Breast epithelium (tissue), 4 donors: ENCODE measurements at places on chromosomes 4 and X. TPM values are rescaled to one million over a fixed set of nuclear protein-coding genes. Genes with fewer than 3 reads are reported as not detected.
A peak's percentile ranks its signal among the peaks of the same experiment; 100 is the strongest.

DNA sequence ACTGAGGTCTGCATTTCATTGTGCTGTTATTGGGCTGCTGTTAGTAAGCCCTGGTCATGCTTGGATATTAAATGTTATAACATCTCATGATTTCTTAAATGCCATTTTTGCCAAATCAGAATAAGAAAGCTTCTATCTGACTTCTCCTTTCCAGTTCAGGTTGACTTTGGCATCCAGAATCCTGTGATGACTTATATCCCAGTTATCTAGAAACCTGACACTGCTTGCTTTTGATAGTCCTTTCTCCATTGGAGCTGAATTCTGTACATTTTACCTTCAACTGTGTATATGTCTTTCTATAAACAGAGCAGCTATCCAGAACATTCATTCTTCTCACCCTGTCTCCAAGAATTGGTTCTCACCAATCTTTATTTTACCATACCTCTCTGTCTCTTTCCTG, 257.7 kb upstream of the GNPDA2 start:
- H3K27ac ChIP-seq: no peak overlapping the region
- no peaks in the 10 kb centered on the region for H3K4me1 ChIP-seq
- H3K36me3 ChIP-seq: no peaks in the 10 kb centered on the region
- H3K4me3 ChIP-seq: no peak overlapping the region

PCDH7 gene
- 30.9 TPM for total RNA-seq

DNA sequence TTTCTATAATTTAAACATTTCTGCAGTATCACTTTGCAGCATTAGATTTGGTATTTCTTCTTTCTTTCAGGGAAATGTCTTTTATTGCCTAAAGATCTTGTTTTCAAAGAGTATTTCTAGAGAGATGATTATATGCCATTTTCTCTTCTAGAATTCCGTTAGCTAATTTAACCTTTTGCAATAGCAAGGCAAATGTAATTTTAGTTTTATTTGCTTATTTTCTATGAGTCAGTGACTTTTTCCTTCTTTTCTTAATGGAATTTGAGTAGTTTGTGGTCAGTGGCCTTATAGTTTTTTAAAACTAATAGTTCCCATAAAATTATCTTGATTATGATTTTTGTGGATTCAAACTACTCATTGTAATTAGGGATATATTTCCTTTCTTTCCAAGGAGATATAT, 72.2 kb downstream of the CCKAR start:
- no peaks in the 10 kb centered on the region for H3K27me3 ChIP-seq
- no peaks in the 10 kb centered on the region for H3K4me1 ChIP-seq
- no peaks in the 10 kb centered on the region for H3K36me3 ChIP-seq
- no peak overlapping the region for H3K27ac ChIP-seq

NUDT9 gene
- total RNA-seq: 20.5 TPM

CSAG3 gene
- total RNA-seq: not detected

DNA sequence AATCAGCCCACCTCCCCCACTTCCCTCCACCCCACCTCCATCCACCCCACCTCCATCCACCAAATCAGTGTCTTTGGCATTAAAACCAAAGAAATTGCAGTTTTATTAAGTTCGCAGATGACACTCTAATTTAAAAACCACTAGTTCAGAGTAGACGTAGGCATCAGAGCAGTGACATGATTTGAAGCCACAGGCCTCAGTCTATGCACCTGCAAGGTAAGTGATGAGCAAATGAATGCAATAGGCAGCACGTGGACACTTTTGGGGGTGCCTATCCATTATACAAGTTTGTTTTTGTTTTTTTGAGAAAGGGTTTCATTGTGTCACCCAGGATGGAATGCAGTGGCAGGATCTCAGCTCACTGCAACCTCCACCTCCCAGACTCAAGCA, 88.0 kb upstream of the TRIM2 start:
- no peaks in the 10 kb centered on the region for H3K36me3 ChIP-seq
- peak overlapping the region; percentile 29 for H3K4me3 ChIP-seq
- no peak for DNase-seq
- no peaks in the 10 kb centered on the region for H3K4me1 ChIP-seq
- no peaks in the 10 kb centered on the region for H3K27me3 ChIP-seq

- peaks cover 94% of the 10 kb centered on the region for H3K27me3 ChIP-seq
- DNase-seq: no peak
- H3K4me1 ChIP-seq: peaks cover 5% of the 10 kb centered on the region
- H3K4me3 ChIP-seq: peak within 1 kb of the TSS; percentile 76
- H3K36me3 ChIP-seq: no peaks in the 10 kb centered on the region
These were observed at the start of gene BCOR for GRCh38 chrX:40097504-40098263. Gene BCOR, minus strand, starts transcription at chrX:40097958. Its CDS starts 20,029 bp downstream, at chrX:40077929.

HPRT1 gene
- 8.0 TPM for total RNA-seq

- no peaks in the 10 kb centered on the region for H3K36me3 ChIP-seq
- H3K4me1 ChIP-seq: no peaks in the 10 kb centered on the region
- no peak overlapping the region for H3K27ac ChIP-seq
- no peaks in the 10 kb centered on the region for H3K27me3 ChIP-seq
These were observed 668.0 kb upstream of the LCORL start for GRCh38 chr4:18689308-18690115.

EREG gene
- 3.3 TPM for total RNA-seq

DNA sequence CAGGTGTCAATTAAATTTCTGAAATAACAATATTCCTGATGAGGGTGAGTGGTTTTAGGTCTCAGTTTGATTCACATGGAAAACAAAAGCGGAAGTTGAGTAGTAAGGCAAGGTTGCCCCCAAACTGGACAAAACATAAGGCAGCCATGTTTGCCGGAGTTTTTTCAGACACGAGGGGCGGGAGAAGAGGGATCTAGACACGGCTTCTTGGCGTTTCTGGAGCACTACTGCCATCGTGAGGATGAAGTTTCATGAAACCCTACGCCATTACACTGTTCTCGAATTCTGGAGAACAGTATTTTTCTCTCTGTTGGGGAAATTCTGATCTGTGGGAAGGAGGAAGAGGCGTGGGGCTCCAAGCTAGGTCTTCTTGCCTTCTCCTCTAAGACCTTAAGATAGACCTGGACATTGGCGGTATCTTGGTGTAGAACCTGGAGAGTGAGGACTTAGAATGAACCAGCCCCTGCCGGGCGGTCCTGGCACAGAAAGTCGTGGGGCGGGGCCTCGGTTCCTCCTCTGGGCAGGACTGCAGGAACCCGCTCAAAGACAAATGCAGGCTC, 160.3 kb downstream of the OR13H1 start:
- no peaks in the 10 kb centered on the region for H3K27me3 ChIP-seq
- peak overlapping the region; percentile 49 for H3K27ac ChIP-seq
- no peaks in the 10 kb centered on the region for H3K4me1 ChIP-seq

- DNase-seq: peak; percentile 58
- H3K27me3 ChIP-seq: peaks cover 33% of the 10 kb centered on the region
- peak within 1 kb of the TSS; percentile 62 for H3K4me3 ChIP-seq
- peak within 1 kb of the TSS; percentile 59 for H3K27ac ChIP-seq
- no peaks in the 10 kb centered on the region for H3K4me1 ChIP-seq
- no peaks in the 10 kb centered on the region for H3K36me3 ChIP-seq
These were observed at the start of gene NHS for GRCh38 chrX:17374619-17375366. Gene NHS, plus strand, starts transcription at chrX:17375200. Its CDS starts 558 bp downstream, at chrX:17375758.

TMSB15C gene
- total RNA-seq: 6.2 TPM

- H3K4me1 ChIP-seq: no peaks in the 10 kb centered on the region
- H3K36me3 ChIP-seq: no peaks in the 10 kb centered on the region
- no peak overlapping the region for H3K27ac ChIP-seq
- DNase-seq: no peak
These were observed 8.5 kb upstream of the GPR50 start for GRCh38 chrX:151167791-151168345.

DNA sequence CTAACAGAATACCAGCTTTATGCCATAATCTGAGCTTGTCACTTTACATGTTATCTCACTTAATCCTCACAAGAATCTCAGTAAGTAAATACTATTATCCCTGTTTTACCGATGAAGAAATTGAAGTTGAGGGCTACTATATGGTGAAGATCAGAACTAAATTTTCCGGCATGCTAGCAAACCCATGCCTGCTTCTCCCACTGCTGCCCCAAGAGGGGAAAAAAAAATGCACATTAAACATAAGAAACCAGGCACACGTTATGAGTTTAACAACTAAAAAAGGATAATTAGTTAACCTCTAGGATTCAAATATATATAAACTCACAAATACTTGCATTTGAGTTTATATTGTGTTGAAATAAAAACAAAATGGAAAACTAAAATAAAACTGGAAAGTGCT, 10.8 kb downstream of the SLC10A7 start:
- no peaks in the 10 kb centered on the region for H3K27me3 ChIP-seq
- no peak overlapping the region for H3K4me3 ChIP-seq
- no peaks in the 10 kb centered on the region for H3K36me3 ChIP-seq
- no peak overlapping the region for H3K27ac ChIP-seq
- DNase-seq: no peak

GRCh38 chr4:121098266-121098665, 25.9 kb upstream of the NDNF start:
- H3K27me3 ChIP-seq: no peaks in the 10 kb centered on the region
- H3K4me1 ChIP-seq: no peaks in the 10 kb centered on the region
- no peak overlapping the region for H3K4me3 ChIP-seq
- DNase-seq: no peak

DNA sequence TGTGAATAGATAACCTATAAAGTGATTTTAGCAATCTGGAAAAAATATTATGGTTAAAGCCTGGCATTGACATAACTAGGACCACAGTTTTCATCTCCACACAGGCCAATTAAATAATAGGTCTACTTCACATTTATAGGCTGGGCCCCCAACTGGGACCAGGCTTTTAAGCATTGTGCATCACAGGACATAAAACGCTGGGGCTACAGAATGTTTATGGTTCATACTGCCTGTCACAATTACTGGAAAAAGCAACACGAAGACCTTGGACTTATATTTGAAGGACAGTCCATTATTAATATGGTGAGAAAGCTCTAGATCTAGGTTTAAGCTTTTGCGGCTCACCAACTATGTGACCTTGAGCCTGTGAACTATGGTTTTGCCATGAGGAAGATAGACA, 94.2 kb downstream of the MFAP3L start:
- H3K36me3 ChIP-seq: no peaks in the 10 kb centered on the region
- H3K4me3 ChIP-seq: no peak overlapping the region
- H3K4me1 ChIP-seq: no peaks in the 10 kb centered on the region
- no peak for DNase-seq
- H3K27me3 ChIP-seq: no peaks in the 10 kb centered on the region

DNA sequence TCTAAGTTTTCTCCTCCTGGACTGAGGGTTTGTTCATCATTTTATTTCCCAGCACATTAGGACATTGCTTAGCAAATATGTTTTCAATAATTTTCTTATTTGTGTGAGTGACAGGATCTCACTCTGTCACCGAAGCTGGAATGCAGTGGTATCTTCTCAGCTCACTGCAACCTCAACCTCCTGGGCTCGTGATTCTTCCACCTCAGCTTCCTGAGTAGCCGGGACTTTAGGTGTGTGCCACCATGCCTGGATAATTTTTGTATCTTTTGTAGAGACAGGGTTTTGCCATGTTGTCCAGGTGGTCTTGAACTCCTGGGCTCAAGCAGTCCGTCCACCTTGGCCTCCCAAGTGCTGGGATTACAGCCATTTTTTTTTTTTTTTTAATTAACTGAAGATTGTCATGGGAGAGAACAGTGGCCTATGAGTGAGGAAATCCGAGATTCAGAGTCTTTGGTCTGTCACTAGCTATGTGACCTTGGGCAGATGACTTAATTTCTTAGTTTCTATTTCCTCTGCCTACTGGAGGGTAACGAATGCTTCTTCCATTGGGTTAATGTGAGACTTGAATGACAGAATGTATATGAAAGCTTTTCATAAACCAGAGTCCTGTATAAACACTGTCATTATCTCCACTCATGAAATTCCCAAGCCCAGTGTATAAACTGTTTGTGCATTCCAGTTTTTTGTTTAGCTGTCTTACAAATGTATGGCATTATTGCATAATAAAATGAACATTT, 23.9 kb downstream of the MOB1B start:
- no peaks in the 10 kb centered on the region for H3K4me1 ChIP-seq
- no peak for DNase-seq
- no peak overlapping the region for H3K4me3 ChIP-seq
- H3K27me3 ChIP-seq: no peaks in the 10 kb centered on the region
- no peak overlapping the region for H3K27ac ChIP-seq

DNA sequence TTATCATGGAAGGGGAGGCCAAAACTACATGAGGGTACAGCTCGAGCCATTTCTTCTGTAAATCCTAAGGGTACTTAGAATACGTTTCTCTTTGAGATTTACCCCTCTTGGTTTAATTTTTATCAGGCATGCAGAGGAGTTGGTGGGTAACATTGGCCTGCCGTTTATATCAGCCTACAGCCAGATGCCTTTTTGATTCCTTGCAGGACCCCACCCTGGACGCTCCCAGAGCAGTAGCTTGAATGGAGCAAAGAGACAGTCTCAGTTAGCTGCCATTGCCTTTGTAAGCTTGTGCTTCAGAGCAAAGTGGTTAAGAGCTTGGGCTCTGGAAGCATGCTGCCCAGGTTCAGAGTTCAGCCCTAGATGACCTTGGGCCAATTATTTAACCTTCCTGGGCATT, 9.0 kb downstream of the DOCK11 start:
- H3K4me3 ChIP-seq: no peak overlapping the region
- no peaks in the 10 kb centered on the region for H3K4me1 ChIP-seq
- H3K27me3 ChIP-seq: peaks cover 3% of the 10 kb centered on the region
- DNase-seq: no peak
- H3K27ac ChIP-seq: no peak overlapping the region

DNA sequence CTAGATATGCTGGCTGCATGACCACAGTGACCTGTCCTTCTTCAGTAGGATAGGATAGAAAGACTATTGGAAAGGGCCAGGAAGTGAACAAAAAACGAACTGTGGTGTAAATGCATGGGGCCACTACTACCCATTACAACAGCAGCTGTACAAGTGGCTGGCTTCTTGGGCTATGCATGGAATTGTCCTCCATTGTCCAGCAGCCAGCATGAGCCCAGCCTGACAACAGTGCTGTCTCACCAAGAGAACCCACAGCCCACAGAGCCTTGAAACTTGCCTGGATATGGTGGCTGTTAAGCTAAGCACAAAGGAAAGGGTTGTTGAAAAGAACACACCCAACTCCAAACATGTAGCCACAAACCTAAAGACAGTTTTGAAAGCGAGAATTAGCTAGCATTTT, 330.2 kb upstream of the F9 start:
- H3K4me1 ChIP-seq: no peaks in the 10 kb centered on the region
- peak overlapping the region; percentile 1 for H3K27ac ChIP-seq
- no peaks in the 10 kb centered on the region for H3K36me3 ChIP-seq
- H3K4me3 ChIP-seq: no peak overlapping the region
- no peaks in the 10 kb centered on the region for H3K27me3 ChIP-seq

PRPS1 gene
- total RNA-seq: 19.3 TPM

GRCh38 chr4:57430726-57431125, 320.5 kb upstream of the IGFBP7 start:
- H3K27ac ChIP-seq: no peak overlapping the region
- no peak for DNase-seq
- H3K36me3 ChIP-seq: no peaks in the 10 kb centered on the region
- H3K4me3 ChIP-seq: no peak overlapping the region
- no peaks in the 10 kb centered on the region for H3K4me1 ChIP-seq

DNA sequence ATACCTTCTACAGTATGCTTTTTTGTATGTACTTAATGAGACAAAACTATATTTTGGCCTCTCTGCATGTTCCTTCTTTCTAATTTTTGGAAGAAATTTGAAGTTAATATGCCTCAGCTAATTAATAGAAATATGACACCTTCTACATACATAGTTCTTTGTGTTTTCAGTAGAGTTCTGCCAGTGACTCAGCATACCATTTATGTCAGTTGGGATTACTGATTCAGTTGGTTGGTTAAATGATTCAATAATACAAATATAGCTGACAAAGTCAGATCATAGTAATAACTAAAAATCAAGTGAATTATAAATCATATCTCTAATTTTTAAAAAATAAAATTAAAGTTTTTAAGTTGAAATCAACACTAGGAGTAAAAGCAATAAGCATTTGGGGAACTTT, 16.8 kb downstream of the BTC start:
- H3K4me1 ChIP-seq: no peaks in the 10 kb centered on the region
- H3K27me3 ChIP-seq: no peaks in the 10 kb centered on the region
- H3K4me3 ChIP-seq: no peak overlapping the region
- DNase-seq: no peak
- no peak overlapping the region for H3K27ac ChIP-seq
